ENCODE measurements at places on chromosomes 12 and 14.

DNA sequence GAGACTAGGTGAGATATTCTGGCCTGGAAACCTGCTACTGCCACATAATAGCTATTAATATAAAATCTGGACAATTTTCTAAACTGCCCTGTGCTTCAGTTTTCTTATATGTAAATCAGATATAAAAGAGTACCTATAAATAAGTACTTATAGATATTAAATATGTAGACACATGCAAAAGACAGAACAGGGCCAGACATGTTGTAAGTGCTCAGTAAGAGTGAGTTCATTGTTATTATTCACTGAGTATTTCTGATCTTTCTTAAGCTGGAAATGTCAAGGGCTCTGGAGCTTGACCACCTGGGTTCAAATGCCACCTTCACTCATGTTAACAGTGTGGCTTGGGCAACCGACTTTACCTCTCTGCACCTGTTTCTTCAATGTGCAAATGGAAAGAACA lies 179.8 kb downstream of the GALC start:
- no peak for DNase-seq

GRCh38 chr14:87158283-87158682 lies 834.7 kb downstream of the GALC start:
- DNase-seq: no peak

DNA sequence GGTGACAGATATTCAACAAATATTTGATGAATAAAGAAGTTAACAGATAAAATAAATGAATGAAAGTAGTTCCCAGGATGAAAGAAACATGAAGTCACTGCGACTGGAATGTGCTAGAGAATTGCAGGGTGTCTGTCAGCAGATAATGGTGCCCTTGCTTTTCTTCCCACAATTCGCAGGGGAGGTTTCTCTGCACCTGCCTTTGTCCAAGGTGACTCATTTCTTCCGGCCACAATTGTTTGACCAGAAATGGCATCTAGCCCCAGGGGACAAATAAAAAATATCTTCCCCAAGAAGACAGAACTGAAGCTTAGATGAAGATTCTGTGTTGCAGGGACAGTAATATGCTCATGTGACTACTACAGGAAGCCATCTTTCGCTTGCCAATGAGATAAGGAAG lies 316.1 kb upstream of the TBX3 start:
- DNase-seq: no peak

DNA sequence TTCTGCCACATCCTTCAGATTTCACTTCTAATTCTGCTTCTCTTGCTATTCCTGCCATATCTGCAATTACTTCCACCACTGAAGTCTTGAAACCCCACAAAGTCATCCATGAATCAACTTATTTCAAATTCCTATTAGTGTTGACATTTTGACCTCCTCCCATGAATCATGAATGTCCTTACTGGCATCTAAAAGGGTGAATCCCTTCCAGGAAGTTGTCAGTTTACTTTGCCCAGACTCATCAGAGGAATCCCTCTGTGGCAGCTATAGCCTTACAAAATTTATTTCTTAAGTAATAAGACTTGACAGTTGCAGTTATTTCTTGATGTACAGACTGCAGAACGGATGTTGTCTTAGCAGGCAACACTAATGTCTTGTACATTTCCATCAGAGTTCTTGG lies 162.9 kb downstream of the PCNX1 start:
- no peak for DNase-seq

DNA sequence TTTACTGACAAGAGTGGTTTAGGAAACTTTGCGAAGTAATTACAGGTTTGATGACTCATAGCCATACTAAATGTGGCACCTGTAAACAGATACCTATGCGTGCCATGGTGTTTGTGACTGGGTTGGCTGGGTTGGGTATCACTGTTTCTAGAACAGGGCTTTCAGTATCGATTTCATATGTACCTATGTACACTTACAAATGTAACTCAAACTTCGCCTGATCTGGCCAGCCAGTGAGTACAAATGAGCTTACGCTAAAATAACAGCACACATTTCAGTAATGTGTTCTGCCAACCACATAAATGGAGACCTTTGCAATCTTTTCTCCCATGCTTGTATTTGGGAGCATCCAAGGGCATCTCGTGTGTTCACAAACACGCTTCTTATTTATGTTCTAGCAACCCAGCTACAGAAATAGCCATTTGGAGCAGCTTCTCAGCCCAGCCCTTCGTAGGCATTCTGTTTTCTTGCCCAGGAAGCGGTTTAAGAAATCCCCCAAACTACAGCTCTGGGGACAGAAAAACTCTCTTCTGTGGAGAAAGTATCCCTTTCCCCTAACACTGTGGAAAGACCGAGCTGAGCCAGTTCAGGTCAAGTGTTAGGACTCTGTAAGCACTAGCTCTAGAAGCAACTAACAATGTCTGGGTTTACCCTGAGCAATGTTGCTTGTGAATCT lies 42.3 kb upstream of the MDM1 start:
- DNase-seq: no peak

- DNase-seq: no peak
Observed at GRCh38 chr12:95181103-95181502, 36.2 kb downstream of the FGD6 start.

- DNase-seq: no peak
Observed at GRCh38 chr12:128970941-128971340, 117.7 kb downstream of the GLT1D1 start.

DNA sequence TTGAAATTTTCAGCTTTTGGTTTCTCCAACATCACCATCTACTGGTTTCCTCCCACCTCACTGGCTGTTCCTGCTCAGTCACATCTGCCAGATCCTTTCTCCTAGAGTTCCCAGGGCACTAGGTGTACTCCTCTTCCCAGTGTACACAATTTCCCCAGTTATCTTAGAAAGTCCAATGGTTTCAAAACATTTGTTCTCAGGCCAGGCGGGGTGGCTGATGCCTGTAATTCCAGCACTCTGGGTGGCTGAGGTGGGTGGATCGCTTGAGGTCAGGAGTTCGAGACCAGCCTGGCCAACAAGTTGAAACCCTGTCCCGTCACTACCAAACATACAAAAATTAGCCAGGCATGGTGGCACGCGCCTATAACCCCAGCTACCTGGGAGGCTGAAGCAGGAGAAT lies 60.7 kb downstream of the SPPL3 start:
- DNase-seq: peak; percentile 45

DNA sequence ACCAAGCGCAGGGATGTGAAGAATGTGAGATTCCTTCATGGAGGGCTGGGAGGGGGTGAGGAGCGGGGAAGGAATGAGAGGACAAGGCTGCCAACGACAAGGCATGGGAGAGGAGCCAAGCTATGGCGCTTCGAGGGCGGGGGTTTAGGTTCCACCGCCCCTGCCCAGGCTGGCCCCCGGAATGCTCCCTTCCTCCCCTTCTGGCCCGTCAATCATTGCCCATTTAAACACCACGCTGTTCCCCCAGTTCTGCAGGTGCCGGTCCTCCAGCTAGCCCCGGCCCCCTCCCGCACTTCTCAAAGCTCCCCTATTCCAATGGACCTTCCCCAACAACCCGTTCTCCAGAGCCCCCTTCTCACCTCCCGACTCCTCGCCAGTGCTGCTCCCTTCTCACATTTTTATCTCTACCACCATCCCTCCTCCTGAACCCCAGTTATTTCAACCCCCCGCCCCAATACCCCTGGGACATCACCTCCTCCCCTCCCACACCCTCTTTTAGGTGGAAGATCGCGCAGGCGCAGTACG lies 428 bp downstream of the RNF41 start:
- DNase-seq: peak; percentile 35

DNA sequence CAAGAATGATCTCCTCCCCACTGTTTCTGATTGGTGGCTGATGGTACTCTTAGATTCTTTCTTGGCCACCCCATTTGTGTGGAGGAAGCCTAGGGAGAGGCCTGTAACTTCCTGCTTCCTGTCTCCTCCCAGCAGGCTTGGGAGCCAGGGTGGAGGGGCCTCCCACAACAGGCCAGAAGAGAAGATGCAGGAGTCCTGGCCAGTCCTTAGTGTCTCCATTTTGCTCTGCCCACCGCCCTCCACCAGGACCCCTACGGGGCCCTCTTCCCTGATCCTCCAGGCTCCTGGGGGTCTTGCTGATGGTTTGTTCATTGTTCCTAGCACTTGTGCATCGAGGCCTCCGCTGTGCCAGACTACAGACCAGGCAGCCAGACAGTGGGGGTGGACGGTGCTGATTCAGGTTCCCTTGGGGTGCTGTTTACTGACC lies 6.8 kb downstream of the TSPAN9 start:
- DNase-seq: no peak

Measured in SK-MEL-5 (cell line).